Activated CD4-positive, CD25-positive, alpha-beta regulatory T cell treated with anti-CD3 and anti-CD28 coated beads, Interleukin-2, amount 50 U/mL, for 72 hours (primary cell): ENCODE measurements at places on chromosomes 7 and 10.

DNA sequence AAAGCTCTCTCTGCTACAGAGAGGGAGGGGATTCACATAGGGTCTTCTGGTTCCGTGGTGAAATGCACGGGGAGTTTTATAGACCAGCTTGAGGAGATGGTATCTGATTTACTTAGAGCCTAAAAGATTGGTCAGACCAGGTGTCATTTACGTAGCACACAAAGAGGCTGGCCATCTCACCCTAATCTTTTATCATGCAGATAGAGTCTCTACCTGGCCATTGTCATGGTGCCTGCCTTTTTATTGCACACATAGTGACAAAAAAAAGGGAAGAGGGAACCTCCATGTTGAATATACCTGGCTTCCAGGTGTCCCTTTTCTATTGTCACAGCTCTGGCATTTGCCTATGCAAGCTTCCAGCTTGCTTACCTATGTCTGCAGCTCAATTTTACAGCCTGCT lies 1456.1 kb downstream of the GATA3 start:
- no peak for DNase-seq

- DNase-seq: no peak
These were observed 5.5 kb upstream of the CTBP2 start for GRCh38 chr10:125165584-125166573.

DNA sequence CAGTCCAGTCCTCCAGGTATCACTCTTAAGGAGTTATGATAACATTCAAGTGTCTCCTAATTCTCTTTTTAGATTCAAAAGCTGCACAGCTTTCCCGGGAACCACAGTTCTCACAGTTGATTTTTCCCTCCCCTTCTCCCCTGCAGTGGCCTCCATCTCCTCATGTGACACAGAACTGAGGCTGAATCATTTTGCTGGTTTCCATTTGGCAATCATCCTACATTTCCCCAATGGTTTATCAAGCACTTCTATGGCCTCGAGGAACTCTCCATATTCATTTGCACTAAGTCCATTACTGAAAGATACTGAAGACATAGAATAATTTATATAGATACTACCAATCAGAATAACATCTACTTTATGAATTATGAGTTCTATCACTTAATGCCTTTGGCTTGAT lies 484.9 kb downstream of the GPAM start:
- DNase-seq: no peak

- DNase-seq: no peak
These were observed 29.6 kb downstream of the GOLGA7B start for GRCh38 chr10:97879241-97879640.

DNA sequence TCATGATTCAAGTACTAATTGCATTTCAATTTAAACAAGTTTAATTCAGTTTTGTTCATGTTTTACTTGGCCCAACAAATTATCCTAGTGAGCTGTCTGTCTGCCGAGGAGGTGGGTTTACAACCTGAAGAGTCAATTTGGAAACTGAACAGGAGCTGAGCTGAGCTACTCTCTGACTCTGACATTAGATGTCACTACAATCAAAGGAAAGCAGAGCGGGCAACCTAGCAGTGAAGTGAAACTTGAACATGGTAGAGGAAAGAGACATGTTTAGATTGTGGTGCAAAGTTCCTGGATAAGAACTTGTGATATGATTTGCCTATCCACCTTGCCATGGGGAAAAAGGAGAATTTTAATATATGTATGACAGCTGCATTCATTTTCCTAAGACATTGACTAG lies 9.6 kb upstream of the AGR3 start:
- no peak for DNase-seq

DNA sequence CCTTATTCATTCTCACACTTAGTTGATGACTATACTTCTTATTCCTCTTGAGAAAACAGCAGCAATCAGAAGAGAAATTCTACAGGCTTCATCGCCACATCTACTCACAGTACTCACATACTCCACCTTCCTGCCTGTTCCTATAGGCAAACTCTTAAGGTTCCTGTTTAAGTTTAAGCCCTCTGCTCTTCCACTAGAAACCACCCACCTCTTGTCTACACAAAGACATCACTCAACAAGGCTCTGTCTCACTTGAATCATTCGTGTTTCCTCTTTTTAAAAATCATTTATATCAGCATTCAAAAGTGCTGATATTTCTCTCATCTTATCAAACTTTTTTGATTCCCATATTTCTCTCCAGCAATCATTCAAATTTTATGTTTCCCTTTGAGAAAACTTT lies 85.5 kb upstream of the ADO start:
- no peak for DNase-seq

DNA sequence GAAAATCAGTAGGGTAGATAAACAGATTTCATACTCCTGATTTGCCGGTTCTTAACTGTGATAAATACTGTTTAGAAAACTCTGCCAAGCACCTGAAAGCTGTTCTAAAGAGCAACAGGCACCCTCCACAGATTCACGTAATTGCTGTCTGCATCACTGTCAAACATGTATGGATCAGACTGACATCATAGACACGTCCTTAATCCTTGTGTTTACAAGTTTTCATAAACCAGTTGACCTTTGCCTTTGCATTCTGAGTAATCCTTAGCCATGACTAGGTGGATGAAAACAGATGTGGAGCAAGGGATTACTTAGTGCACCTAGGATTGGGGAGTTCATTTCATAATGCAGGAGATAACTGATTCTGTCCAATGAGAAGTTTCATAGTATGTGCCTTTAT lies 41.6 kb downstream of the SLC39A12 start:
- no peak for DNase-seq

GRCh38 chr7:65832281-65832680 lies 40.6 kb upstream of the VKORC1L1 start:
- DNase-seq: no peak

GRCh38 chr7:44805950-44806349 lies 9.5 kb downstream of the PPIA start:
- no peak for DNase-seq

GRCh38 chr10:132601567-132601966 lies 64.0 kb downstream of the INPP5A start:
- DNase-seq: no peak

GRCh38 chr7:157874870-157875229 lies 538.0 kb downstream of the DNAJB6 start:
- DNase-seq: no peak

DNA sequence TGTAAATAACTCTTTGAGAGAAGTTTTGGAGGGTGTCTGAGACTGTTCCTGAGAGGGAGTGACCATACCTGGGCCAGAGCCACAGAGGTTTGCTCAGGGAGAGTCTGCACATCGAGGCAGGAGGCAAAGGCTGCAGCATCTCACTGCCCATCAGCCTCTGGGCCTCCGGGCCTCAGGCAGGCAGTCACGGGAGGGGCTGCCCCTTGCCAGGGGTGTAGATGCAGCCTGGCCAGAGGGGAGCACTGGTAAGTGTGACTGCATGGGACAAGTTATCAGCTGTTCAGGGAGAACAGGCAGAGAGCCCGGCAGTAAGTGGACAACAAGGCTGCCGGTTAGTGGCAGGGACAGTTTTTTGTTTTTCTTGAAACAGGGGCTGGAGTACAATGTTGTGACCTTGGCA lies 55.9 kb downstream of the ZNF467 start:
- DNase-seq: no peak

DNA sequence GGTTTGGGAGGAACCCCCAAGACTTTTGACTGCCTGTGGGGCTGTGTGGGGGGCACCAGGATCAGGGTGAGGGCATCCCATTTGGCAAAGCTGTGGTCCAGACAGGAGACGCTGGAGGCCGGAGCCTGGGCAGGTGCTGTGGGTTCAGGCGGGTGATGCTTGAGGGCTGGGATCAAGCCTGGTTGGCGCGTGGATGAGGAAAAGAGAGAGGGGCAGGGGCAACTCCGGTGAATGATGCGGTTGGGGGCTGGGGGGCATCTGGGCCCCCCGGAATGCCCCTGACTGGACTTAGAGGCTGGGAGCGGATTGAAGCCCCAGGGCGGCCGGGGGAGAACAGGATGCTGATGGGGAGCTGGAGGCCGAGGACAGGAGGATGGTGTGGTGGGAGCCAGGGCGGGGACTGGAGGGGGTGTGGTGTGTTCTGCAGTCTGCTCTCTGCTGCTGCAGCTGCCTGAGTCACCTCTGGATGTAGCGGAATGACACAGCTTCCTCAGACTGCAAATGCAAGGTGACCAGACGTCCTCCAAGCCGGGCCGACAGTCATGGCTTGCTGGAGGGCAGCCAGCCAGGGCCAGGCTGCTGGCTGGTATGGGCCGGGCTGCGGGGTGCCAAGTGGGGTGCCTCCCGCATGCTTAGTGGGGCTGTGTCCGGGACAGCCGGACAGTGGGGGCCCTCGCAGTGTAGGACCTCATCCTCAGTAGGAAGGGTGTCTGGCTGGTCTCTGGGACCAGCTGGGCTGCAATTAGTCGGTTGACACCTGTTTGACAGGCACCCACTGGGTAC lies 3.2 kb downstream of the MAFK start:
- DNase-seq: no peak

GRCh38 chr10:96513305-96513697 lies 425 bp downstream of the TLL2 start:
- DNase-seq: no peak

DNA sequence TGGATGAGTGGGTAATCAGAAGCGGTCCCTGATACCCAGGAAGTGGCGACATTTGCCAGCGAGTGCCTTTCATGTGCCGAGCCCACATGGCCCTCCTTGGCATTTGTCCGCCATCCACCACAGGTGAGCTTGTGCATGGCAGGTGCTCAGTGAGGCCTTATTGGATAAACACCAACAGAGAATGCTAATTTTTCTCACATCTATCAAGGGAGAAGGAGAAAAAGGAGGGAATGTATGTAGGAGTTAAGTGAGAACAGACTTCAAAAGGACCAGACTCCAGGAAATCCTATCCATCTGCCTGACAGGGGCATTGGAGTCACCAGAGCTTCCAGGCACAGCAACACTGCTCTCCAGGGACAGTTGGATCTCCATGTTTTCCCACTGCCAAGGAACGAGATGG lies 143.5 kb upstream of the ZMIZ1 start:
- no peak for DNase-seq

- DNase-seq: no peak
These were observed 222.6 kb upstream of the KLF14 start for GRCh38 chr7:130956417-130957136.

DNA sequence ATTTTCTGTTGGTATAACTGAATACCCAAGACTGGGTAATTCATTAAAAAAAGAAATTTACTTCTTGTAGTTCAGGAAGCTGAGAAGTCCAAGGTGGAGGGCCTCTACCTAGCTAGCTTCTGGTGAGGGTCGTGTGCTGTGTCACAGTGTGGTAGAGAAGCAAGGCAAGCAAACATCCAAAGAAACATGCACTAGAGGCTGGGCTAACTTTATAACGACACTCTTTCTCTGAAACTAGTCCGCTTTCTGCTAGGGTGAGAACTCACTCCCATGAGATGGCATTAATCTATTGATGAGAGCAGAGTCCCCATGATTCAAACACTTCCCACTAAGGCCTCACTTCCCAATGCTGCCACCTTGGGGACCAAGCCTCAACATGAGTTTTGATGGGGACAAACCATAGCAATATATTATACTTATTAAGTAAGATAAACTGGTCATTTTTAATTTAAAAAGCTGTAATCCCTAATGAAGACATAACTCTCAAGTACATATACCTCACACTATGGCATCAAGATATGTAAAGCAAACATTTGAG lies 50.8 kb downstream of the PHYHIPL start:
- no peak for DNase-seq

DNA sequence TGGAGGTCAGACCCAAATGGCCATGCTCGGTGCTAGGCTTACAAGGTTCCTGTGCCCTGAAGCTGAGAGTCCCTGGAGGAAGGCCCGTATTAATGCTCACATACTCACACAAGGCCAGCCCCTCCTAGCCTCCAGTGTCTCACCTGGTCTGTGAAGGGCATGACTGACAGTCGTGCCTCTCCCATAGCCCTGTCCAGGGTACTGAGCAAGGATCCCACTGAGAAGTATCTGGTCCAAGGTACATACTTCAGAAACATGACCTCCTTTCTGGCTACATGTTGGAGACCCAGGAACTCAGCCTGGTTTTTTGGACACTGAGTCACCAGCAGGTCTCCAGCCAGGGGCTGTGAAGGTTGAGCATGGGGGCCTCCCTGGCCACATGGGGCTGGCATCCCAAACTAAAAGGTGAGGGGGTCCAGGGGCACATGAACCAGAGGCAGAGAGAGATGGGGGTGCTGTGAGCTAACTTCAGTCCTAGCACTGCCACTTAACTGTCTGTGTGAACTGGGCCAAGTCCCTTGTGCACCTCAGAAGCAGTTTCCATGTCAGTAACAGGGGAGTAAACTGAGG lies 17.6 kb upstream of the RASGEF1A start:
- DNase-seq: no peak

DNA sequence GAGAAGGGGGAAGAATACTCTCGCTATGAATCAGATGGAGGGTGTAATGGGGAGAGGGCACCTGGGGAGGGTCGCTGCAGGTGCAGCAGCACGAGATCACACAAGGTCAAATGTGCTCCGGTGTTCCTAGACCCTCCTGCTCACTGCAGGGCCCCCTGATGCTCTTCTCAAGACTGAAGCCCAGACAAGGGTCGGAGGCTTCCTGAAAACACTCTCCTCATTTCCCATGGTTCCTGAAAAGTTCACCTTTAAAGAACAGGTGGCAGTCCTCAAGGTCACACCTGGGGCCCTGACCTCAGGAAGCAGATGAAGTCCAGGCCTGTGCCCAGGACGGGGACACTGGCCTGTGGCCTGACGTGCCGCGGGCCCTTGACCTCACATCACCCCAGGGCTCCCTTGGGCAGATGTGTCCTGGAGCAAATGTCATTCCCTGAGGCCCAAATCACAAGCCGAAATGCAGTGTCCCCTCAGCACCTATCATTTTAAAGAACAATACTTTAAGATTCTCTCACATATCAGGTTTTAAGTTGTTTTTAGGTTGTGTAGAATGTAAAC lies 289.8 kb downstream of the GLRX3 start:
- DNase-seq: no peak

GRCh38 chr10:131784363-131785120 lies 116.3 kb upstream of the PPP2R2D start:
- no peak for DNase-seq

DNA sequence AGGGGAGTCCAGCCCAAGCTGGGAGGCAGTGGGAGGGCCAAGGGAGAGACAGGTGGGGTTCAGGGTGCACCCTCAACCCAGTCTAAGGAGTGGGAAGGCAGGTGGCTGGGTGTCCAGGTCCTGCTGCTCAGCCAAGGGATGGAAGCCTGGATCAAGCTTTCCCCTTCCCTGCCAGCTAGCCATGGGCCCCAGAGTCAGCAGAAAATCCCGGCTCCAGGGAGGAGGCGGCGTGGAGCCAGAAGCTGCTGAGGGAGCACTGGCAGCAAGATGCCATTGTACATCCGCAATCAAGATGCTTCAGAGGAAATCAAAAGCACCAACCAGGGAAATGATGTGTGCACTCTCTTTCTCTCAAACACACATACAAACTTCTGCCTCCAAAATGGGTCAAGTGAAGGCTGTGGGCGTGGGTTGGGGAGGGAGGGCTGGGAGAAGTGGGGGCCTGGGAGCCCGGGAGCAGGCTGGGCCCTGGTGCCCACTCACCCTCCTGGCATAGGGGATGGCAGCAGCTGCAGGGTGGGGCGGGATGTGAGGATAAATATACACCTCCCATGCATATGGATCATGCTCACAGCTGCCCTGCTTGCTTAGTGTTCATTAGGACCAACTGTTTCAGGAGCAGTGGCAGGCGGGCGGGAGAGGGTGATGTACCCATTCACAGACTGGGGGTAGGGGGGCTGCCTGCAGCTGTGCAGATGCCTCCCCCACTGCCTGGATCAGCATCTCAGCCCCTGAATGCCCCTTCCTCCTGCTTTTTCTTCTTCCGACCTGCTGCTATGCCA lies 24.2 kb downstream of the TRIM8 start:
- DNase-seq: no peak
